ENCODE measurements at places on chromosomes 4 and X. TPM values are rescaled to one million over a fixed set of nuclear protein-coding genes. Genes with fewer than 3 reads are reported as not detected.

Gene ADH1A
- total RNA-seq: 493 TPM

DNA sequence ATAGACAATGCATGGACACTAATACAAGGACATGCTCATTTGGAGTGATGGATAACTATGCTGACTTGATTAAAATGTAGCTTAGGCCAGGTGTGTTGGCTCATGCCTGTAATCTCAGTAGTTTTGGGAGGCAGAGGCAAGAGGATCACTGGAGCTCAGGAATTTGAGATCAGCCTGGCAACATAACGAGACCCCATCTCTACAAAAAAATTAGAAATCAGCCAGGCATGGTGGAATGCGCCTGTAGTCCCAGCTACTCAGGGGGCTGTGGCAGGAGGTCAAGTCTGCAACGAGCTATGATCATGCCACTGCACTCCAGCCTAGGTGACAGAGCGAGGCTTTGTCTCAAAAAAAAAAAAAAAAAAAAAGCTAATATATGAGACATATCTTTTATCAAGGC is 196.3 kb downstream of the FBXW7 start:
- DNase-seq: no peak

- no peak for DNase-seq
These were observed 9.5 kb downstream of the PLXNA3 start for GRCh38 chrX:154467556-154467955.

- no peak for DNase-seq
These were observed 53.3 kb downstream of the JADE1 start for GRCh38 chr4:128862608-128863311.

- no peak for DNase-seq
These were observed 1074.2 kb downstream of the STIM2 start for GRCh38 chr4:27934871-27935270.

- no peak for DNase-seq
These were observed 44.7 kb upstream of the DCK start for GRCh38 chr4:70948665-70949260.

Data from liver (tissue), 10 donors.